Thymus (tissue), 14 donors: ENCODE measurements at places on chromosomes 7 and 10. TPM values are rescaled to one million over a fixed set of nuclear protein-coding genes. Genes with fewer than 3 reads are reported as not detected.

The LEP gene
- 0.05 TPM for polyA plus RNA-seq

- H3K27me3 ChIP-seq = peaks cover 86% of the 10 kb centered on the region
- DNase-seq = no peak
- H3K36me3 ChIP-seq = no peaks in the 10 kb centered on the region
- H3K4me1 ChIP-seq = peaks cover 21% of the 10 kb centered on the region
- no peak overlapping the region for H3K27ac ChIP-seq
These were observed 19.5 kb downstream of the KCNH2 start for GRCh38 chr7:150958597-150958996.

DNA sequence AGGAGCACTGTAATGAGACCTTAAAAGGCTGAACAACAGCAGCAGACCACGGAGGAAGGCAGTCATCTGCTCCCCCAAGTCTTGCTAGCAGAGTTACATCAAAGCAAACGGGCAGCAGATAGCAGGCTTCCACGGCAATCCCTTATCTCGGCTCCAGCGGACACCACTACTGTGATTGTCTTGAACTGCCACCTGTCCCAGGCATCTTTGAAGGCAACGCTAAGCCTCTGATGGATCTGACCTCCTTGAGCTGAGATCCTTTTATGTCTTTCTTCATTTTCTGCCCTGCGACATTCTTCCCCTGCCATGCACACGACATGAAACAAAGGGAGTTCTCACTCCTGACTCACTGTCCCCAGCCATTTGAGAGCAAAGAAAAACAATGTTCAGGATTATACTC, 111.7 kb downstream of the GLI3 start:
- no peaks in the 10 kb centered on the region for H3K4me1 ChIP-seq
- H3K27ac ChIP-seq = no peak overlapping the region
- no peak for DNase-seq

The CLDN3 gene
- polyA plus RNA-seq = 20.9 TPM
